ENCODE measurements at places on chromosomes 5 and 9.

DNA sequence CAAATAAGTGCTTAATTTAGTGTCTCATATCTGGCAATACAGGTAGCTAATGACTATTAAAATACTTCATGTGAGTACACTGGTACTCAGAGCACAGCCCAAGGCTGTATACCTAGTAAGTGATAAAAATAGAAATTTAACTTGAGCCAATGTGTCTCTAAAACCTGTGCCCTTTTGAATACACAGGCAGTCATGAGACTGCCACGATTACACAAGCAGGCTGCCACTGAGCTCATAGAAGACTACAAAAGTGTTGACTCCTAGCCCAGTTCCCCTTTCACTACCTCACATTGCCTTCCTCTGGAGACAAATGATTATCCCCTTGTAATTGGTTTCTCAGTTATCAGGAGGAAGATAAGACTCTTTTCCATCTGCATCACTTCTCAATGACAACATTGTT lies 66.3 kb upstream of the PAPPA start:
- DNase-seq = no peak

GRCh38 chr5:22728610-22729009 lies 124.5 kb downstream of the CDH12 start:
- no peak for DNase-seq

DNA sequence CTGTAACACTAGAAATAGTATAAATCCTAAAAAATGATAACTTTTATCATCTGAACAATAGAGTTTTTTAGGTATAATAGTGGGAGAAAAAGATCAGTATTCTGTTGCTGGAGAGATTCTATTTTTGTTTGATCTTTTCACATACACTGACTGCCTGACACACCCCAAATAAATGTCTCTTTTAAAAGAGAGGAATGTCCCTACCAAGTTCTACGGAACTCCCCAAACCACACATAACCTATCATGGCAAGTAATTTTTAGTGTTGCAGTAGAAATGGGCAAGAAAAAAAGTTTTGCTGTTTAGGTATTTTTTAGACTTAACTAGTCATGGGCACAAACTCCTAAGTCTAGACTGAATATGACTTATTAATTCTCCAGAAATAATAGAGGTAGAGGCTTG lies 139.1 kb downstream of the ELAVL2 start:
- DNase-seq = no peak

DNA sequence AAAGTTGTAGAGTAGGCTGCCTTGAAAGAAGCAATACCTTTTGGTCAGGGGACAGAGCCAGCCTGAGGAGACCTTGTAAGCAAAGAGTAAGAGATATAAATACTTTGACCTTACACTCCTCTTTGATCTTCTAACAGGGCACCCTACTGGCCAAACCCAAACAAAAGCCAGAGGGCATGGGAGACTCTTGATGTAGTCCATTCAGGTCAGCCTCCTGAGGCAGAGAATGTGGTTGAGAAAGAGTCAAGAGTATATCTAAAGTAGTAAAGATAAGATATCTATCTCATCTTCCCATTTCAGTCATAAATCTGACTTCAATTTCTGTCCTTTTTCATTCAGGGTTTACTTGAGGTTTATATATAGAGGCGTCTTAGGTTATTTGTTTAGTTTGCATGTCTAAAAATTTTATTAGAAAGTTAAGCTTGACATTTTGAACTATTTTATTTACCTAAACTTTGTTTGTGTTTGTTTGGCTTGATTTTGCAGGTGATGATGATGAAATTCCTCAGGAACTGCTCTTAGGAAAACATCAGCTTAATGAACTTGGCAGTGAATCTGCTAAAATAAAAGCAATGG lies 125.7 kb downstream of the NIPBL start:
- DNase-seq = no peak

GRCh38 chr5:93601802-93602155 lies 18.8 kb downstream of the NR2F1 start:
- no peak for DNase-seq

DNA sequence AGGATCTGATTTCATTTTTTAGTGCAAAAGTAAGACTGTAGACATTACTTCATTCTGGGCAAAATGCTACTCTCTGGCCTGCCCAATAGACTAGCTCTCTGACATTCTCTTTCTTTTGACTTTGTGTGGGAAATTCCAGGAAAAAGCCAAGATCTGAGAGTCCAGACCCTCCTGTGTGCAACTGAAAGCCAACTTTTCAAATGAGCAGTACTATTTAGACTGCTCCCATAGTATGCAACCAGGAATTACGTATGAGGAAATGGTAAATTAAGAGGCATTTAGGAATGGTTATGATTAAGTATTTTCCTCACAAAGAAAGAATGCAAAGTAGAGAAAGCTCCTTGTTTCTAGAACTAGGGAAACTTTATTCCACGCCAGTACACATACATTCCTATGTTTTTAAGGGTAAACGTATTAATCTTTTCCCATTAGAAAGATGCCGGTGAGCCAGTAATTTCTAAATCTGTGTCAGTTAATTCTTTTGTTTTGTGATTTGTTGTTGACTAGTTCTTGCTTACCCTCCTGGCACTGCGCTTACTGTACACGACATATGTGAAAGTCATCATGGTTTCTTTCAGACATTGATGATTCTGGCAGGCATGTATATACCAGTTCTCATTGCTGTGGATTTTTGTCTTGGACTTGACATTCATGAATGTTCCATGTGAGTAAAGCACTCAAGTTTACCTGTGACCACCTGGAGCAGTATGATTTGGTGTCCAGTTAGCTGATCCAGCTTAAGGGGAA lies 56.0 kb downstream of the AOPEP start:
- DNase-seq = no peak

- no peak for DNase-seq
Observed at GRCh38 chr9:71218774-71219173, 97.4 kb upstream of the TRPM3 start.
